Neuronal stem cell (in vitro differentiated cells): ENCODE measurements at places on chromosomes 2 and 18.

DNA sequence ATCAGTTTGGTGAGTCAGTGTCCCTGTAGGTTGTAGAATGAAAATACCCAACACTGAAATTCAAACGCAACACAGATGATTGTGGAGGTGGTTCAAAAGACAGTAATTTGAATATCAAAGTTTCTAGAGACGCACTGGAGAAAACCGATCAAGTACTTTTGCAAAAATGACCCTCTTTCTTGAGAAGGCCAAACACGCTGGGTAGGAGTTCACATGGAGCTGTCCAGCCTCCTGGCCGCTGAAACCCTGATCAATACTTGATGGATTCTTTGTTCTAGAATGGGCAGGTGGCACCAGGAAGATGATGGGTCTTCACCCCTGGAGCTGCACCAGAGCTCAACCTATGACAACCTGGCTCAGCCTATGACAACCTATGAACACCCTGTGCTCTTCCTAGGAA, 39.7 kb upstream of the UBE2F start:
- H3K4me3 ChIP-seq: no peak overlapping the region
- H3K27me3 ChIP-seq: peaks cover 6% of the 10 kb centered on the region
- DNase-seq: no peak
- H3K27ac ChIP-seq: no peak overlapping the region

- no peaks in the 10 kb centered on the region for H3K27me3 ChIP-seq
- H3K4me1 ChIP-seq: peaks cover 16% of the 10 kb centered on the region
- no peak overlapping the region for H3K27ac ChIP-seq
These were observed 57.6 kb downstream of the DPYSL5 start for GRCh38 chr2:26905341-26906198.

GRCh38 chr2:214088536-214088935, 322.3 kb upstream of the VWC2L start:
- H3K4me1 ChIP-seq: no peaks in the 10 kb centered on the region
- H3K27ac ChIP-seq: no peak overlapping the region
- no peak for DNase-seq
- no peak overlapping the region for H3K4me3 ChIP-seq
- H3K27me3 ChIP-seq: no peaks in the 10 kb centered on the region

GRCh38 chr18:14922965-14923565, 175.1 kb downstream of the ANKRD30B start:
- no peak overlapping the region for H3K27ac ChIP-seq
- H3K36me3 ChIP-seq: no peaks in the 10 kb centered on the region
- no peaks in the 10 kb centered on the region for H3K4me1 ChIP-seq
- no peaks in the 10 kb centered on the region for H3K27me3 ChIP-seq
- no peak for DNase-seq
- no peak overlapping the region for H3K4me3 ChIP-seq

- H3K36me3 ChIP-seq: no peaks in the 10 kb centered on the region
- H3K27me3 ChIP-seq: no peaks in the 10 kb centered on the region
- H3K4me3 ChIP-seq: no peak overlapping the region
- DNase-seq: no peak
- H3K27ac ChIP-seq: no peak overlapping the region
- no peaks in the 10 kb centered on the region for H3K4me1 ChIP-seq
These were observed 849.1 kb downstream of the CNTNAP5 start for GRCh38 chr2:124874219-124874618.

DNA sequence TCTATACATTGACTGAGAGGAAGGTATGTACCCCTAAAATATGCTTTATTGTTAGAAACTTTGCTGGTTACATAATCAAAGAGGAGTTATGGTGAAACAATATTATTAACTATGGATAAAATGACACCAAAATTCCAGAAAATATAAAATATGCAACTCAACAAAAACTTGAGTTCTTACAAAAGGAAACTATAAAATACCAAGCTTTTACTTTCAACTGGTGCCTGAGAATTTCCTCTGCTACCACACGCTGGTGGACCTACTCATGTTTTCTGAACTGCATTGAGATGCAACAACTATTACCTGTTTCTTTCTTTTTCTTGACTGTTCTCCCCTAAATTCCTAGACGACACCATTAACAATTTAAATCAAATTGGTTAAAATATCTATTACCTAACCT, 8.2 kb upstream of the NFE2L2 start:
- no peak overlapping the region for H3K27ac ChIP-seq
- no peak for DNase-seq
- H3K27me3 ChIP-seq: no peaks in the 10 kb centered on the region
- H3K4me1 ChIP-seq: no peaks in the 10 kb centered on the region
- no peaks in the 10 kb centered on the region for H3K36me3 ChIP-seq

DNA sequence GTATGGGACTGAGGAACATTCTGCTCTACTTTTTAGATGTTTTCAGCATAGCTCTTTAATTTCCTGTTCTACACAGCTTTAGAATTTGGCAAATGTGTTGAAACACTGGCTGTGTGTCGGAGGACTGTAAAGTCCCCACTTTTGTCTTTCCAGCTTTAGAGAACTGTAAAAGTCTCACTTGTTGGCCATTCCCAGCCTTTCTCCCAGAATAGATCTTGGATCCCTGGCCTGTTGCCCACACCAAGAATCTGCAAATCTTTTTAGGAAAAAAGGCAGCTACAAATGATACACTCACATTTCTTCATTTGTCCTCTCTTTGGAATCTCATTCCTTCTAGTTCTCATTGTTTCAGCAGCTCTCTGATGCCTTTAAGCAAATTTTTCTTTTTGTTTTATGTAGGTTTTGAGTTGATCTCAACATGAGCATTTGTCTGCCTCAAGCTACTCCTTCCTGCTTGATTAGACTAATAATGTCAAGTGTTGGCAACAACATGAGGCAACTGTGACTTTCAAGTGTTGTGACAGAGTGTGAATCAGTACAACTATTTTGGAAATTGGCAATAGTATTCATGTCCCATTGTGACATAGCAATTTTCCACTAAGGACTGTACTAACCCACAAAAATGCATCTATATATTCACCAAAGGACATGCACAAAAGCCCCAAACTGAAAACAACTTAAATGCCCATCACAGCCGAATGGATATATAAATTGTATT, 610.8 kb downstream of the EPHA4 start:
- DNase-seq: no peak
- H3K36me3 ChIP-seq: no peaks in the 10 kb centered on the region
- no peak overlapping the region for H3K27ac ChIP-seq

DNA sequence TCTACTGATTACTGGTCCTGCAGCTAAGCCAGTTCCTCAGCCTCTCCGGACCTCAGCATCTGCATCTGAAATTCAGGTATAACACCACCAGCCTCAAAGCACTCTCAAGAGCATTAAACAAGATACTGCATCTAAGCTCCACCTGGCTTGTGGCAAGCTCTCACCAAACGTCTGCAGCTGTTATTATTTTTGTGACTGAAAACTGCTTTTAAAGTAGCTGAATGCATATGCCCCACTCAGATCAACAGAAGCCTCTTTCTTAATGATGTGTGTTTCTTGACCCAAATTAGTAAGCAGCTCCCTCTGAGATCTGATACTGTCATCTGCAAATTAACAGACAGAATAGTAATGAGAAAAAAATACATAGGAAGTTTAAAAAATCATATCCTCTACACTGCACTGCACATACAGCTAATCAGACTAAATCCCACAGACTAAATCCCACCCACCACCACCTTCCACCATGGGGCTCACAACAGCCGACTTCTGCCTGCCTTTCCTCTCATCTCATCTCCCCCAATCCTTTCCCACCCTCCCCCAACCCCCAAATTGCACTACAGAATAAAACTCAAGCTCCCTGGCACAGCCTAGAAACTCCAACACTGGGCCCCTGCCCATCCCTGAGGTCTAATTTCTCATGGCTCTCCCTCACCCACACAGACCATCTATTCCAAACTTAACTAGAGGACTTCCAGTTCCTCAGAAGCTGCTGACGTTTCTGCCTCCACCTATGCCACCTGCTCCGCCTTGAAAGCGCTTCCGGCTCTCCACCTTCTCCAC, 52.9 kb downstream of the TMEM163 start:
- H3K27me3 ChIP-seq: no peaks in the 10 kb centered on the region
- DNase-seq: no peak
- H3K27ac ChIP-seq: no peak overlapping the region
- no peak overlapping the region for H3K4me3 ChIP-seq
- H3K36me3 ChIP-seq: no peaks in the 10 kb centered on the region
- peaks cover 2% of the 10 kb centered on the region for H3K4me1 ChIP-seq

DNA sequence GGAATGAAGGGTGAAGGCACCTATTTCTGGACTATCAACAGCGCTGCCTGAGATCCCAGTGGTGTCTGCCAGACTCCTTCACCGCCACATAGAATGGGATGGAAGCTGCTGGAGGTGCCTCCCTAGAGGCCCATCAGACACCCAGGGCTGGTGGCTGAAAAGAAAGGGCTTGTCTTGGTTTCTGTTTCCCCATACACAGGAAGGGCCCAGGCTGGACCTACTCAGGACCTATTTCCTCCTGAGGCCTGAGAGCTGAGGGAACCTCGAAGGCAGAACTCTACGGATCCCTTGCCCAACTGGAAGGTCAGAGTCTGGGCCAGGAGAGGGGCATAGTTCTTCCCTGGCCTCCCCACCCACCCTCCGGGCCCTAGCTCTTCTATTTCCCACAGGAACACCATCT, 2.9 kb upstream of the CLEC4F start:
- H3K27ac ChIP-seq: no peak overlapping the region
- H3K4me1 ChIP-seq: peaks cover 3% of the 10 kb centered on the region
- H3K36me3 ChIP-seq: no peaks in the 10 kb centered on the region
- H3K27me3 ChIP-seq: no peaks in the 10 kb centered on the region
- H3K4me3 ChIP-seq: no peak overlapping the region

DNA sequence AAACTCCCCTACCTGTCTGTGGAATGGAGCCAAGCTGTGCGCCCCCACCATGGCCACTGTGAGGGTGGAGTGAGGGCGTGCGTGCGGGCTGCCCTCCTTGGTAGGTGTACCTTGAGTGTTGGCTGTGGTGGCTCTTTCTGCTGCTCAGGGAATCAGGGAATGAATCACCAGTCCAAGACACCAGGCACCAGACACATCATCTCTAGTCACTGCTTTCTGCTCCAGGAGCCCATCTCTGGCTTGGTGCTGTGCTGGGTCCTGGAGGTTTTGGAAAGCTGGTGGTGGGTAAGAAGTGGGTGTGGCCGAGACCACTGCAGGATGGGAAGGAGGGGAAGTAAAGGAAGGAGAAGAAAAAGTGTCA, 209.9 kb downstream of the SEPTIN10 start:
- no peaks in the 10 kb centered on the region for H3K36me3 ChIP-seq
- peaks cover 4% of the 10 kb centered on the region for H3K4me1 ChIP-seq
- peaks cover 6% of the 10 kb centered on the region for H3K27me3 ChIP-seq
- no peak for DNase-seq
